Activated gamma-delta T cell (primary cell): ENCODE measurements at places on chromosomes 6 and 20.

DNA sequence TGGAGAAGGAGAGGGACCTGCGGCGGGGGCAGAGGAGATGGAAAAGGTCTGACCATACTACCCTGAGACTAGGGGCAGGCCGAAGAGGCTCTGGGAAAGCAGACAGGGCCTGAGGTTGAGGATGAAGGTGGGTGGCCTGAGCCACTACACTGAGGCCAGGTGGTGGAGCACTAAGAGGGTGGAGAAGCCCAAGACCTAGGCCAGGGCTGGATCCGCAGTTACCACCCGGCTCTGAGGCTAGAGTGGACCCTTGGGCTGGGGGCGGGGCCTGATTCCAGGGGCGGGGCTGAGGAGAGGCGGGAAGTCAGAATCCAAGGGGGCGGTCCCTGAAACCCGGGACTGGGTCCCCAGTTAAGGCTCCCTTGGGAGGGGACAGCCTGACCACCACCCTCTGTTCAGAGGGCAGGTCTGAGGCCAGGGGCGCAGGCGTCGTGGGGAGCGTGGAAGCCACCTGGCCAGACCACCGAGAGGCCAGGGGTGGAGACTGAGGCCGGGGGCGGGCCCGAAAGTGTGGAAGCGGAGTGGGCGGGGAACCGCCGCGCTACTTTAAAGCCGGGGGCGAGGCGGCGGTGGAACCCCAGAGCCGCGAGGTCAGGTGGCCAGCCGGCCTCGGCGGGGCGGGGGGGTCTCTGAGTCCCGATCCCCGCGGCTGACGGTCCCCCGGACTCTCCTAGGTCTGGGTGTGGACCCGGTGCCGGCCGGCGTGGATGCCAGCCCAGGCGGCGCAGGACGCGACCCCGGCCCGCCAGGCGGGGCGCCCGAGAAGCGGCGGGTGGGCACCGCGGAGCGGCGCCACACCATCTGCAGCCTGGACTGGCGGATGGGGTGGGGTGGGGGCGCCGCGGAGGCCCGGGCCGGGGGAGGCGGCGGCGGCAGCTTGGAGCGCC, 8.3 kb downstream of the CCM2L start:
- no peak for DNase-seq

DNA sequence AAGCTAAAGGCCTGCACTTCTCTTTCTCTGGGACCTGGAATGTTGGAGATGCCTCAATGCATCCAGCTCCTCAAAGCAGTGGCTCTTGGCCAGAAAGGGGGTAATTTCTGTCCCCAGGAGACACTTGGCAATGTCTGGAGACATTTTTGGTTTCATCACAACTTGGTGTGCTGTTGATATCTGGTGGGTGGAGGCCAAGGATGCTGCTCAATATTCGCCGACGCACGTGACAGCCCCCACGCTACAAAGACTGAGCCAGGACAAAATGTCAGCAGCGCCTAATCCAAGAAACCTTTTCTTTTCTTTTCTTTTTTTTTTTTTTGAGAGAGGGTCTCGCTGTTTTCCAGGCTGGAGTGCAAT, 79.8 kb downstream of the SULF2 start:
- DNase-seq = no peak

GRCh38 chr6:112237595-112237994, 16.8 kb downstream of the LAMA4 start:
- no peak for DNase-seq

DNA sequence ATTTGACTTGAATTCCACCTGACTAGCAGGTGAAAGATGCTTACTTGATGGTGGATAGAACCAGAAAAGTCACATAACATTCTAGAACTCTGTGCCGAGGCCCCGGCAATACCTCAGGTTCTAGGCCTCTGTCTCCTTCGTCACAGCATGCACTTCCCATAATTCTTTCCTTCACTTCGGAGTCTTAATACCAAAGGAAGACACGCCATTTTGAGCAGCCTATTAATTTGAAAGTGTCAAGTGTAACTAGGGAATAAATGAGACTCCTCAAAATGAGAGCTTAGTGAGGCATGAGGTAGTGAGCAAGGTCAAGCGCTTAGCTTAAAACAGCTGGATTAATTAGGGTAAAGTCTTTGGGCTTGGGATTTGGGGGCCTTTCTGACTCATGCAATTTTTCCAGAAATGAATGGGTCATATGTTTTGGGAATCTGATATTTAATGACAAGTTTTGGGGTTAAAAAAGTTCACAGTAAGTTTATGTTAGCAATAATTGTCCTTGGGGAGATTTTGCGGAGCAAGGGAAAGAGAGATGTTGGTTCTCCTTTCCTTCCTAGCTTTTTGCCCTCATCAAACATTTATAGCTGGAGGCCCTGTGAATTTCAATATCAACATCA, 29.1 kb upstream of the SGK1 start:
- DNase-seq = no peak

DNA sequence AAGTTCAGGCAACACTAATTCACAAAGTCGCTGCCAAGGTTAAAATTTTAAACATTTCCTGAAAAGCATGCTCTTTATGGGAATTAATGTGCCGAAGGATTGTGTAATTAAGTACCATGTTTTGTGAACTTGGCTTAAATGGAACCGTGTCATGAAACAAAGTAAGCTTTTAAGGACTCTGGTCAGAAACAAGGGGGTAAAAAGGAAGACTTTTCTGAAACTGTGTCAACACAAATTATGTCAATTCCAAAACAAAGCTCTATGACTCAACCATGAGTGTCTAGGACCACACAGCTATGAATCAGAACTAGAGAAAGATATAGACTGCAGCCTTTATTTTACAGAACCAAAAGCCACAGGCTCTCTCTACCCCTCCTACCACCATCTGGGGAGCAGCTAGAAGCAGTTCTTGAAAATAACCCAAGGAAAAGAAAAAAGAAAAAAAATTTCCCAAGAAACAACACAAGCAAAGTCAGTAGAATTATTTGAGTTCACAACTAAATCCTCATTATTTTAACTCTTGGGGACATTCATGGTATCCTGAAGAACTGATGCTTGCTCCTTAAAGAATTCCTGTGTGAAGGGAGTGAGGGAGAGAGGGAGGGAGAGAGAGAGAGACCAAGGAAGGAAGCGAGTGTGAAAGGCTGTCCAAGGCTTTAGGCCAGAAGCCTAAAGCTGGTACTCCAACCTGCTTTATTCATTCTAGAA, 81.9 kb downstream of the ZMYND8 start:
- DNase-seq = no peak

- no peak for DNase-seq
These were observed 345.2 kb downstream of the FARS2 start for GRCh38 chr6:5606546-5606945.

- no peak for DNase-seq
These were observed 53.8 kb downstream of the NCOA6 start for GRCh38 chr20:34771680-34772081.

GRCh38 chr6:107537559-107537958, 47.6 kb downstream of the SOBP start:
- DNase-seq = no peak

DNA sequence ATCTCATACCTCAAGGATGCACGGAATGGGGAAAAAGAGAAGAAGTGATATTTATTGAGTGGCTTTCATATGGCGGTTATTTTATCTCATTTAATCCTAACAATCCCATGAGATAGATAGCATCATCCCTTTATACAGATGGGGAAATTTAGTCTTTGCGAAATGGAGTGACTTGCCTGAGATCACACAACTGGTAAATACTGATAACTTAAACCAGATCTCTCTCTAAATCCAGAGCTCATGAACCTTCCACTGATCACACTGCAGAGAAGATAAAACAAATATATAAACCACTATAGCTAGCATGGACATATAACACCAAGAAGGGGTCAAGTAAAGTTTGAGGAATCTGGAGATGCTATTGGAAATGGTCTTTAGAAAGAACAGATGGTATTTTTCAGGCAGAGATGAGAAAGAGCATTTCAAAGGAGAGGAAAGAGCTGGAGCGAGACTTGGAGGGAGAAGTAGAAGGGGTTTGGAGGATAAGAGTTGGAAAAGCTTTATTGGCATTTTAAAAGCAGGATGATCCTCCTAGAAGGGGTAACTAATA, 139.8 kb upstream of the TNFAIP3 start:
- DNase-seq = no peak

DNA sequence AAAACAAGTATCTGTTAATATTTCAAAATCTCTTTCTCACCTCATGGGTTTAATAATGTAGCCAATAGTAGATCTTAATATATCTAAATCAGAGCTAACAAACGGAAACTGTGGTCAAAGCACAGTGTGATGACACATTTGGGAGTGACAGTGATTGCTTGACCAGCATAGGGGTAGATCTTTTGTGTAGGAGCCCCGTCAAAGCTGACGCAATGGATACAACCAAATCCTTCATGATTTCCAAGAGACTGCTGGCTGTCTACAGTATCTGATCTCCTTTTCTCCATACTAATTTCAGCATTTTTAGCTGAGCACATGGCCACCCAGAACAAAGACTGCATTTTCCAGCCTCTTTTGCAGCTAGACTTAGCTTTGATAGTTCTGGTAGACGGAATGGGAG, 299.3 kb upstream of the ECI2 start:
- DNase-seq = no peak

GRCh38 chr6:13355043-13355945, 27.0 kb upstream of the TBC1D7 start:
- no peak for DNase-seq

DNA sequence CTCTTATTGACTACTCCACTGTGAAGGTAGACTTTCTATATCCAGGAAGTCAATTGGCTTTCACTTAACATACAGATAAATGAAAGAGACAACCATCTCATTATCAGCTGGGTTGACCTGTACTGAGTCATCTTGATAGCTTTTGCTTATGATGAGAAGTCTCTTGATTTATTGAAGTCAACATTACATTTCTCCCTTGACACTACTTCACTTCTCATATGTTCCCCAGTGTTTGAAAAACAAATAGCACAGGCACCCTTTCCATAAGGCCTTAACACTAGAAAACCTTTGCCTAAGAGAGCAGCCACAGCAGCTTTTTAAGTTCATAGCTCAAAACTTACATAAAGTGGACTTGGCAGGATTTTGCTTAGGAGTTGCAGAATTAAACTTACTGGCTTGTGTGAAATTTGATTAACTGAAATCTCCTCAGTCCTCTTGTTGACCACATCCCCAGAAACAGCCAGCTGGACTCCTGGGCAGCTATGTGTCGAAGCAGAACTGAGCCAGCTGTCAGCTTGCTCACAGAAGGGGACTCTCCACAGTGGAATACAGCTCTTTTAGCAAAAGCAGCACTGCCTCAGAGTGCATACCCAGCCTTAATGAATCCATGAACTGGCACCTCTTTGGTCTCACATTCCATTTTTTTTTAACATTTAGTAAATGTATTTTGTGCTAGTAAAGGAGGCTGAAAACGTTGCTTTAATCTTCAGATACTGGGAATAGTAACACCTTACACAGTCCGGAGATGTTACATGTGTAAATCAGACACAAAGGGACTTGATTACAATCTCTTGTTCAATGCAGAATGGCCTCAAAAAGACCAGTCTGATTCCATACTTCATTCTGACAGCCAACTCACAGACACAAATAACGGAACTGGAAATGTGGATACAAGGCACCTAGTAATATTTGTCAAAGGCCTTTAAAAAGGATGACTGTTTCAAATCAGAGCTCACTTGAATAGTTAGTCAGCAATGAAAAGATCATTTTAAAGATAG, 1532.7 kb downstream of the HACE1 start:
- DNase-seq = no peak

GRCh38 chr20:44959638-44960102, 527 bp downstream of the TOMM34 start:
- no peak for DNase-seq

- no peak for DNase-seq
These were observed 31.0 kb downstream of the GLO1 start for GRCh38 chr6:38671885-38672467.

DNA sequence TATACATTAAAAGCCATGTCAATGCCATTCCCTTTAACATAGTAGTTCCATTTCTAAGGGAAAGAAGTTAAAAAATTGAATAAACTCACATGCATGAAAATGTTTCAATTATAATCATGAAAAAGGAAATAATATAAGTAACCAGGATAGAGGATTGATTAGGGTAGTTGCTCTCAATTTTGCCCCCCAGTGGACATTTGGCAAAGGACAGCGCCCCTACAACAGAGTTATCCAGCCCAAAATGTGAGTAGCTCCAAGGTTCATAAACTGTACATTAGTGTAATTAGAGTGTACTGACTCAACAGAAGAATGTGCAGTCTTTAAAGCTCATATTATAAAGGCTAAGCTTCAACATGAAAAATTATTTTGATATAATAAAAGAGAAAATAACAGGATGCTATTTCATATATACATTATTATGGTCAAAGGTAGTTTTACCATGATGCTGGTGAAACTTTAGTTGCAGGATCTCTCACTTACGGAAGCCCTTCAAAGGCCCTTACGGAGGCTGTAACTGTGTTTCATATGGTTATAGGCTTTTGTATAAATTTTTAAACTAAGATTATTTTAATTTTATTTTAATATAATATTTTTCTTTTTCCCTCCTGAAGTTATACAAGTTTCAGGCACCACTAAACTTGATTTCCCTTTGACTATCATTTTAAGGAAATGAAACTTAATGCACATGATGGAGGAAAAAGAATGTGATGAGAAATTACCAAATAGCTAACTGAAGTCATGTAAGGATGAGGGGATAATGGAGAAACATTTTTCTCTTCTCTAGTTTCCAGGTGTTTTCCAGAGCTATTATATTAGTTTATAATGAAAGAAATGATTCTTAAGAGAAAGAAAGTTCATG, 403.6 kb downstream of the PLCB1 start:
- no peak for DNase-seq

DNA sequence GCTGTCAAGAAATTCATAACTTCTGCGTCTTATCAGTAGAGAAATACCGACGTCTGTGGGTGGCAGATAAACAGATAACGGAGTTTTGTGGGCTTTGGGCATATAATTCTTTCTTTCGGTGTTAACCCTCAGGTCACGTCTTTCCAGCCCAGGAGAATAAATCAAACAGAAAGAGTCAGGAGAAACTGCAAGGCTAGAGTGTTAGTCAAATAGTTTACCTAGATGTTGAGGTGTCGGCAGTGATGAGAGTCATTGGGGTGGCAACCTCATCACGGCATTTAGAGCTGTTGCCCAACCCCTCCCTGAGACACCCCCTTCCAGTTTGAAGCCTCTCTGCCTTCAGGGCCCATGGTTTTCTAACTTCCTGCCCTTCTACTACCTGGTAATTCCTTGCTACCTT, 49.5 kb downstream of the ADTRP start:
- no peak for DNase-seq

DNA sequence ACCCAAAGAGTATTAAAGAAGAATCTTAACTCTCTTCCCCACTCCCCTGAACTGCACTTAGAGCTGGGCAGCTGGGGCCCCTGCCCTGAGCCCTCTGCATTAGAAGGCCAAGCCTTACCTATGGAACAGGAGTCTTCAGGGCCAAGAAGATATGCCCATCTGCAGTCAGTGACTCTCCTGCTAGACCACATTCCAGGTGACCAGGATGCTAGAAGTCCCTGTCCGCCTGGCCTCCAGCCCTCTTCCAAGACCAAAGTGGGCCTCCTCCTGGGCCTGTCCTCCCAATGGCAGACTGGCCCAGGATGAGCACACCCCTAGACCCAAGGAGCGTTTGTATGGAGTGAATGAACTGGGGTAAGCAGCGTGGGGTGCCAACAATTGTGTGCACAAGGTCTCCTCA, 259.1 kb downstream of the LY86 start:
- no peak for DNase-seq
